ENCODE measurements at places on chromosomes 16 and 17.

- DNase-seq, result no peak
These were observed 135.2 kb downstream of the NPIPB5 start for GRCh38 chr16:22645868-22646267.

GRCh38 chr17:79490530-79490929 lies 120.3 kb downstream of the RBFOX3 start:
- no peak for DNase-seq

- no peak for DNase-seq
These were observed at the start of gene SEPTIN1 for GRCh38 chr16:30382111-30382881. TSS of gene SEPTIN1 (minus strand) at chr16:30382561. CDS start at chr16:30382542, 19 bp downstream.

GRCh38 chr17:8227238-8227581 lies 16.8 kb upstream of the AURKB start:
- DNase-seq, result no peak

DNA sequence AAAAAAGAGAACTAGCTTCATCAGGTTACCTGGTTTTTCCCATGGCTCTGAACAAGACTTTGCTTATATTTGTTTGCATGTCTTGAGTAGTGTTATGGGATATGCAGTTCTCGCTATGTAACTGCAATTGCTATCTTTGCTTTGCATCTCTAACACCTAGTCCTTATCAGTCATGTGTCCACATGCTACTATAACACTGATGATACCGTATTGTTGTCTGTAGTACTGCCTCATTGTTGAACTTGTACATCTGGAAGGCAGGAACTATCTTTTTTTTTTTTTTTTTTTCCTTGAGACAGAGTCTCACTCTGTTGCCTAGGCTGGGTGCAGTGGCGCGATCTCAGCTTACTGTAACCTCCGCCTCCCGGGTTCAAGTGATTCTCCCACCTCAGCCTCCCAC lies 2.5 kb downstream of the PSME3 start:
- DNase-seq, result no peak

Data from right renal pelvis (tissue), 4 donors.